ENCODE measurements at places on chromosomes 4 and X.

DNA sequence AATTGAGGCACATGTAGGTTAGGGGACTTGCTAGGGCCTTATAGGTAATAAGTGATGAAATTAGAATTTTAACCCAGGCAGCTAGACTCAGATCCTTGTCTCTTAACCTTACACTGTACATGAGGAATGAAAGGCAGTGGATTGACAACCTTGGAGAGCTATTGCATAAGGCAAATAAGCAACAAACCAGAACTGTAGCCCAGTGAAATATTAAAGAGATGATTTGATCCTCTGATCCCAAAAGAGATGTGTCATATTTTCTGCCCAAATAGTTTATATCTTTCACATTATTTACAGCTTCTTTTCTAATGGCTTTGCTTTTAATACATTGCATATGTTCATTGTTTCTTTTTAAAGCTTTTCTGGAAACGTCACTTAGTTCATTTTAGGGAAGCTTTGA, 252.6 kb downstream of the ANK2 start:
- no peak for DNase-seq

DNA sequence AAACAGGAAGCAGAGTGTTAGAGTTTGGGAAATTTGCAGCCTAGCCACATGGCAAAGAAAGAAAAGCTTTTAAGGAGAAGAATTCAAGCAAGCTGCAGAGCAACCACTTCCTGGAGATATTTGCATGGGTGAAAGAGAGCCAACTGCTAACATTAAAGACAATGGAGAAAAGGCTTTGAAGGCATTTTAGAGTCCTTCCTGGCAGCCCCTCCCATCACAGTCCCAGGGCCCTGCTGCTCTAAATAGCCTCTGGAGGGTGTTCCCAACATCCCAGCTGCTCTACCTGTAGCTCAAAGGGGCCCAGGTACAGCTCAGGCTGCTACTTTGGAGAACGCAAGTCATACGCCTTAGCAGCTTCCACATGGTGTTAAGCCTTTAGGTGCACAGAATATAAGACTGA, 235.9 kb upstream of the FMR1 start:
- DNase-seq = no peak

DNA sequence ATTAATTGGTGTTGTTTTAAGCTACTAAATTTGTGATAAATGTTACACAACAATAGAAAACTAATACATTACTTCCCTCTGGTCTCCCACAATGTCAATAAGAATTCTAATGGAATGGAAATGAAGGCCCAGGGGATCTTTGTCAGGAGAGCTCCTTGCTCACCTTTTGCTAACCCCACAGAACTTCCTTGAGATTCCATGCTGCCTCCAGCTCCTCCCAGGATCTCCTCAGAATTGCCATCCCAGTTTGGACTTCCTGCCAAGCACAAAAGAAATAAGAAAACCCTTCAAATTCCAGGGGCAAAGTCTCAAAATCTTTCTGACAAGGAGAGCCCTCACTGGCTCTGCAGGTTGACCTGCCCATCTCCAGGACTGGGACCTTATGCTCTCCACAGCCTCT, 43.2 kb downstream of the ITIH6 start:
- no peak for DNase-seq

DNA sequence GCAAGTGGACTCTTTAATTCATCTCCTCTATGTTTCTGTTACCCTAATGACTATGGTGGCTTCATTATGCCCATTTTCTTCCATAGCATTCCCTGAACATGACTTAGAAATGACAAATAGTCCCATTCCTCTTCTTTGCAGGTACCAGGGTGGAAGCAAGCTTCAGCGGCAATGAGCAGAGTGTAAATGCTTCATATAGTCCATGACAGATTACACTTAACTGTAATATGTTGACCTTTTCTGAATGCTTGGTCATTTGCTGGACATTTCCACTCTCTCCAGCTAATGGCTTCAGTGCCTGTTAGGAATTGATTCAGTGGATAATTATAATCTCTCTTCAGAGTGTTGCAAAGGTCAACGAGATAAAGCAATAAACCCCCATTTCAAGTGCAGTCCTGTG, 129.7 kb upstream of the PRPS2 start:
- DNase-seq = no peak

- DNase-seq = no peak
Observed at GRCh38 chr4:123206016-123206415, 190.6 kb upstream of the SPRY1 start.

DNA sequence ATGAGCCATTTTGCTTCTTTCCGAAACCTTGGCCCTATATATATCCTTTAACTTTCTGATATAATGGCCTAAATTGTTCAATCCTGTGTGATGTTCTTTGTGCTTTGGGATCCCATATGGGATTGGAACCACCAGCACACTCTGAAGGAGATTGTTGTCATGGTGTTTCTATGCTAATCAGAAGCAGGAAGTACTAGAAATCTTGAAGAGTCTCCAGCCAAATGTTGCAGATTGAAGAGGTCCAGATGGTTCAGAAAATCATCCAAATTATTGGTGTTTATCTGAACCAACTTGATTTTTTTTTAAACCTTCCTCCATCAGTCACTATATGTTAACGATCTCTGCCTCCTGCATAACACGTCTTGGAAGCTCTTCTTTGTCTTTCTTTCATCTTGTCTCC, 72.8 kb downstream of the KIT start:
- no peak for DNase-seq

DNA sequence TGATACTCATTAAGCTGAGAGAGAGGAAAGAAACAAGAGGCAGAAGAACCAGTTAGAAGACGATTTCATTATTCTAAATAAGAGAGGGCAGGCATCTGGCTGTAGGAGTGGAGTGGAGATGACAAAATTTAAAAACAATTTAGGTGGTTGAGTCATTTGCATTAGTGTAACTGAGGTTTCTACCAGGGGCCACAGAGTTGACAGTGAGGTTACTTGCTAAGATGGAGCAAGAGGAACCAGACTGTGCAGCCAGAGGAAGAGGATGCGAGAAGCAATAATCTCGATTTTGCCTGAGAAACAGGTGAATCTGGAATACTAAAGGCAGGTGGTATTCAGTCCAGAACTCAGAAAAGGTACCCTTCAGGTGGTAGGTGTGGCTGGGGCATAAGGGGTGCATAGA, 491.9 kb downstream of the MID1IP1 start:
- no peak for DNase-seq

DNA sequence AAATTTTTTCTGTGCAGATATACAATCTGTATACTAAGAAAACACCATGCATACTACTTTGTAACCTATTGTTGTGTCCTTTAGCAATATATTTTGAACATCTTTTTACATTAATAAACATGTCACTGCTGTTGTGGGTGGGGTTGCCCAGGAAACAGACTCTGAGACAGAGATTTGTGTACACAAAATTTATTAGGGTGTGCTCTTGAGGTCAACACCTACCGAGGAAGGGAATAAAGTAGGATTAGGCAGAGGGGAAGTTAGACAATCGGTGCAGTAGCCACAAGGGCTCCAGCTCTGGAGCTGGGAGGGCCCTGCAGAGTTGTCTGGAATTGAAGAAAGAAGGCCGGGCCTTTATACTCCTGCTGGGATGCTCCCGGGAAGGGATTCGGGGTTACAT, 56.4 kb downstream of the CXorf58 start:
- no peak for DNase-seq

GRCh38 chr4:188005561-188005960, 10.0 kb downstream of the ZFP42 start:
- no peak for DNase-seq

- DNase-seq = no peak
Observed at GRCh38 chr4:88159229-88159725, 838 bp upstream of the ABCG2 start.

DNA sequence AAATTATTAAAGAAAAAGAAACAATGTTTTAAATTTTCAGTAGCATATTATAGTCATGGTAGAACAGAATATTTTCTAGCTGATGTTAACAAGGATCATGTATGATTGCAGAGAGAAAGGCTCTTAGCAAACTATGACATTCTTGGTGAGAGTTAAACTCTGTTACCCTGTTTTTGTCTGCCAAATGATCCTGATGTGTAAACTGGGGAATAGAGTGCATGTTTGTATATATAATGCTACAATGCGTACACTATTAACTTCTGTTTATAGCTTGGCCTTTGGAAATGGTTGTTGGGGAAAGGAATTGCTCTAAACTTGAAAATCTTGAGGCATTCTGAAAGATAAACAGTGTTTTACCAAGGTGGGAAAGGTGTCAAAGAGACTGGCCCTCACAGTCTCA, 292.7 kb downstream of the ARHGAP24 start:
- DNase-seq = no peak

DNA sequence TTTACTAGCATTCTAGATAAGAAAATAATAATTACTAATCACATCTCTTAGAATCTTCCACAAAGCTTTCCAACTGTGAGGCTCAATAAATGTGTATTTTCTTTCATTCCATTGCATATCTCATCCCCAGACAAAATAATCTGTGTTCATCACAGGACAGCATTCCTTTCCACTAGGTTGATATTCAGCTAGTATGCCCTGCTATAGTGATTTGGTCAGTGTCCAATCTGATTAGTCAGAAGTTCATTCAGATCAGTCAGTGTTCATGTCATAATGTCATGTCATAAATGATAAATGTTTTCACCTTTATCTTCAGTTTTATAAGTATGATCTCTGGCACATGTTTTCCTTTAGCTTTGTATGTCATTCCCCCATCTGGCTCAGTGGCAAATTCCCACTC, 611.4 kb downstream of the KCTD8 start:
- no peak for DNase-seq

- DNase-seq = no peak
Observed at GRCh38 chr4:141469392-141469791, 167.0 kb upstream of the IL15 start.

DNA sequence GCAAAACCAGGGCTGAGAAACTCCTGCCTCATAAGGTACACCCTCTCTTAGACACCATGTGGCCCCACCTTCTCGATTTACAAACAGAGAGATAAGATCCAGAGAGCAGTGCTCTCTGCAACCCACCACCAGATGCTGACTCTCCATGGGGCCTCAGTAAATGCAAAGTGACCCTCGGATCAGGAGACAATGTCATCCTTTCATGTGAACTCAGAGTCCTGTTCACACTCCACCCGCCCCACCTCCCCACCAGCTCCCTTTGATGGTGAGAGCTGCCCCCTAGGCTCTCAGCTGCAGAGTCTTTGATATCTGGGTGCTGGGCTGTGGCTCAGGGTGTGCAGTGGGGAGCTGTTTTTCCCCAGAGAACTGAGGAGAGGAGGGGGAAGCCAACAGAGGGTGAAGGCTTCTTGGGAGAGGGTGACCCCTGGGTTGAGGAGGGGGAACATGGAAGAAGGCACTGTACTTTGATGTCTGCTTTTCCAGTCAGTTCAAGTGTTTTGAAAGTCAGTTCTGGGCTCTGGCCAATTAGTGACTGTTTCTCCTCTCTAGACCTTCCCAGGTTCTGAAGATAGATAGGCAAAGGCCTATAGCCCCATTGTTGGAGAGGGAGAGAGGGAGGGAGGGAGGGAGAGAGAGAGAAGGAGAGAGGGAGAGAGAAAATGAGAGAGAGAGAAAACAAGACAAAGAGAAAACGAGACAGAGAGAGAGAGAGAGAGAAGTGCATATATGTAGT, 88.2 kb downstream of the SCD5 start:
- DNase-seq = no peak

GRCh38 chr4:121799208-121799823, 1.8 kb upstream of the EXOSC9 start:
- DNase-seq = no peak

DNA sequence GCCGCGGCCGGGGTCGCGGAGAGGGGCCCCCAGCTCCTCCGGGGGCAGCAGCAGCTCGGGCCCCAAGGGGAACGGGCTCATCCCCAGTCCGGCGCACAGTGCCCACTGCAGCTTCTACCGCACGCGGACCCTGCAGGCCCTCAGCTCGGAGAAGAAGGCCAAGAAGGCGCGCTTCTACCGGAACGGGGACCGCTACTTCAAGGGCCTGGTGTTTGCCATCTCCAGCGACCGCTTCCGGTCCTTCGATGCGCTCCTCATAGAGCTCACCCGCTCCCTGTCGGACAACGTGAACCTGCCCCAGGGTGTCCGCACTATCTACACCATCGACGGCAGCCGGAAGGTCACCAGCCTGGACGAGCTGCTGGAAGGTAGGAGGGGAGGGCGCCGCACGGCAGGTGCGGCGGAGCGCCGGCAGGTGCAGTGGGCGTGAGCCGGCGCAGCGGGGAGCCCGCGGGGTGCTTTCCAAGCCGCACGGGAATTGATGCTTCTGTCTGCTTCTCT, 886 bp downstream of the DCLK2 start:
- DNase-seq = no peak

- no peak for DNase-seq
Observed at GRCh38 chr4:3299122-3299975, 6.5 kb downstream of the RGS12 start.

DNA sequence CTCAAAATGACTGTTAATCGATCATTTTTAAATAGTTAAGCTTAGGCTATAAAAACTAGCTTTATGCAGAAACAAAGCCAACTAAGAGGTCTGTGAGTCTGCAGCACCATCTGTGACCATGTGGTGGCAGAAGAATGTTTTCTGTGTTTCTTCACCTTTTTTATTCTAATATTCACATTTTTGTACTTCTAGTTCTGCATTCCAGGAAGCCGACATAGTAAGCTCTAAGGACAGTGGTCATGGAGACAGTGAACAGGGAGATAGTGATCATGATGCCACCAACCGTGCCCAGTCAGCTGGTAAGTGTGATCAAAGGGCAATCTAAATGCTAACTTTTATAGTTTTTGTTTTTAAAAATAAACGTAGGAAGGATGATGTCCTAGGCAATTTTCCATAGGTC, 5.6 kb downstream of the PCDH10 start:
- no peak for DNase-seq

DNA sequence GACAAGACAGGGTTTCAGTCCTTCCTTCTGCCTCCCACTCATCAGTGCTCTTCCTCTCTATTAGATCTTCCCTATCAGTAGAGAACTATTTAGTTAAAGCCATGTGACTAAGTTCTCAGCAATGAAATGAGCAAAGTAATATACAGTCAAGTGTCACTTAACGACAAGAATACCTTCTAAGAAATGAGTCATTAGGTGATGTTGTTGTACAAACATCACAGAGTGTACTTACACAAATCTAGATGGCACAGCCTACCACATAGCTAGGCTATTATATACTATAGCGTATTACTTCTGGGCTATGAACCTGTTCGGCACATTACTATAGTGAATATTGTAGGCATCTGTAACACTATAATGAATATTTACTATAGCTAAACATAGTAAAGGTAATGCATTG, 71.3 kb downstream of the POU4F2 start:
- DNase-seq = no peak

Measured in stimulated activated CD8-positive, alpha-beta memory T cell treated with anti-CD3 and anti-CD28 coated beads, Interleukin-2, amount 100 ng/mL, for 1 hour (primary cell).